ENCODE measurements at places on chromosomes 7 and 10. TPM values are rescaled to one million over a fixed set of nuclear protein-coding genes. Genes with fewer than 3 reads are reported as not detected.
A peak's percentile ranks its signal among the peaks of the same experiment; 100 is the strongest.

GRCh38 chr7:101990811-101991418 lies 173.5 kb downstream of the CUX1 start:
- no peak for DNase-seq

DNA sequence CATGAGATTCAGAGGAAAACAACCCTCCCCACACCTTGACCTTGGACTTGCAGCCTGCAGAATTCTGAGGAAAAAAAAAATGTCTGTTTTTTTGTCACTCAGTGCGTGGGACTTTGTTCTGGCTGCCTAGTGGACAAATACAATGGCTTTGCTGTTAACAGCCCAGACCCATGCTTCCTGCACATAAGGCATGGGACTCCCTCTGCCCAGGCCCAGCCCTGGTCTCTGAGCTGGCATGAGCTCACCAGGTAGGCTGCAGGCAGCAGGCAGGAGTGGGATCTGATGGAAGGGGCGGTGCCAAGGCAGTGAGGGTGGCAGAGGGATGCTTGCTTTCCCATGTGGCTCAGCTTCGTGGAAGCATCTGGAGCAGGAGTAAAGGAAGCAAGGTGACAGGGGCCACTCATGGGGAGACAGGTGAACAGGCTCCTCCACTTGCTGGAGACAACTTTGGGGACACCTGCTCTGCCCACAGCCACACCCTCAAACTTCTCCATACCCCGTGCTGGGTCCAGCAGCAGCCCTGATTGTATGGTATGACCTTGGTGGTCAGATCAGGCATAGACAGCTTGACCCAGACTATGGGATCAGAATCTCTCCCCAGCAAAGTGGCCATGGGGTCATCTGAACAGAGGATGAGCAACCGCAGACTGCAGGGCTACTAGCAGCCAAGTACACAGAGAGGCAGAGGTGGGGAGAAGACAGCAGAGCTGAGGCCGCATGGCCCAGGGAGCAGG lies 27.0 kb downstream of the ANXA8 start:
- no peak for DNase-seq

- peak; percentile 93 for DNase-seq
These were observed 18.3 kb upstream of the HBP1 start for GRCh38 chr7:107150375-107151073.

Gene HOXA9
- total RNA-seq, result 1.0 TPM

DNA sequence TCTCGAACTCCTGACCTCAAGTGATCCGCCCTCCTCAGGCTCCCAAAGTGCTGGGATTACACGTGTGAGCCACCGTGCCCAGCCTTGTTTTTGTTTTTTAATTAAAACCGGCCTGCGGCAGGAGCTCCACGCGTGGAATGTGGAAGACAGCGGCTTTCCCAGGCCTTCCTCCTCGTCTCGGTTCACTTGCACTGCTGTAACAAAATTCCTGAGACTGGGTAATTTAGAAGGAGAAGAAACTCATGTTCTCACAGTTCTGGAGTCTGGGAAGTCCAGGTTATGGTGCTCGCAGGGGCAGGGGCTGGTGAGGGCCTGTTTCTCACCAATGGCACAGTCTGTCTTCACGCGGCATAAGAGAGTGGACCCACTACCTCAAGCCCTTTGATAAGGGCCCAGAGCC lies 14.4 kb upstream of the CRYGN start:
- peak; percentile 19 for DNase-seq

DNA sequence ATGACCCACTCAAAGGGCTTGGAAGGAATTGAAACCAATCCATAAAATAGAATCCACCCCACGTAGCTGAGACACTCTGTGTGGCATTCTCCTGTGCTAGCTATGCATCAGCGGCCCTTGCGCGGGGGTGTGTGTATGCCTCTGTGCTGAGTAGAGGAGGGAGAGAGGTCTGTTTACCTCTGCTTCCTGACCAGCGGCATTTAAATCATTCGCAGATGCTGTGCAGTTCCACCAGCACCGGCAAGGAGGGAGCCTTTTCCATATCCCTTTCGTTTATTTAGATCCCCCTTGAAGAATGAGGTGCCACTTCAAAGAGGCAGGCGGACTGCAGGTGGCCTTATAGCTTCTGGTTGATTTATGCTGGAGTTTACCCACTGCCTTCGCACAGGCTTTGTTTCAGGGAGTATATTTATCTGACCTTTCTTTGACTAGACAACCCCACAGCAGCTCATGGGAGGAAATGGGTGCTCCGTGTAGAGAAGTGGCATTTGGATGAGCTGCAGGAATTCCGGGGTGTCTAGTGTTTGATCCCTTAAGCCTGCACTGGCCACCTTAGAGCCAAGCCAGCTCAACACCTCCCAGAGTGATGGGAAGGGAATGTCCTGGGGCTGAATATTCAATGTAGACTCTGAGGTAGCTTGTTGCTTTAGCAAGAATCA lies 11.4 kb downstream of the C10orf53 start:
- DNase-seq, result no peak

- no peak for DNase-seq
These were observed 420.8 kb downstream of the HGF start for GRCh38 chr7:81349044-81349443.

- no peak for DNase-seq
These were observed 239.7 kb downstream of the WDR37 start for GRCh38 chr10:1295756-1296480.

DNA sequence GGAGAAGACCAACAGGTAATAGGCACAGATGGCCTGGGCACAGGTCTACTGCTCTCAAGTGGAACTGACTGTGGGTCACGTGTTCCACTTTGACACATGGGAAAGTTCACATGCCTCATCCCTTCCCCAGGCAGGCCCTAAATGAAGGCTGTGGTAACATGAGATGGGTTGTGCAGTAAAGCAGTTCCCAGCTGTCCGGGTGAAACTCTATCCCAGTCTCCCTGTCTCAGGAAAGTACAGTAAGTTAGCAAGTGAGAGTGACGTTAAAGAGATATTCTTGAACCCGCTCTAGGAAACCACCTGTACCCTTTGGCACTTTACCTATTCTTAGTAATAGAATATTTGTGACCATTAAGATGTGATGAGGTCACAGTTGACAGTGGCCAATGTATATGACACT lies 343.7 kb upstream of the AOAH start:
- DNase-seq, result no peak

- DNase-seq, result no peak
These were observed 544 bp downstream of the TSPAN33 start for GRCh38 chr7:129144834-129145668.

- DNase-seq, result no peak
These were observed 156.7 kb downstream of the CTNNA3 start for GRCh38 chr10:67539312-67539711.

GRCh38 chr7:117824592-117824991 lies 48.6 kb downstream of the CTTNBP2 start:
- DNase-seq, result no peak

DNA sequence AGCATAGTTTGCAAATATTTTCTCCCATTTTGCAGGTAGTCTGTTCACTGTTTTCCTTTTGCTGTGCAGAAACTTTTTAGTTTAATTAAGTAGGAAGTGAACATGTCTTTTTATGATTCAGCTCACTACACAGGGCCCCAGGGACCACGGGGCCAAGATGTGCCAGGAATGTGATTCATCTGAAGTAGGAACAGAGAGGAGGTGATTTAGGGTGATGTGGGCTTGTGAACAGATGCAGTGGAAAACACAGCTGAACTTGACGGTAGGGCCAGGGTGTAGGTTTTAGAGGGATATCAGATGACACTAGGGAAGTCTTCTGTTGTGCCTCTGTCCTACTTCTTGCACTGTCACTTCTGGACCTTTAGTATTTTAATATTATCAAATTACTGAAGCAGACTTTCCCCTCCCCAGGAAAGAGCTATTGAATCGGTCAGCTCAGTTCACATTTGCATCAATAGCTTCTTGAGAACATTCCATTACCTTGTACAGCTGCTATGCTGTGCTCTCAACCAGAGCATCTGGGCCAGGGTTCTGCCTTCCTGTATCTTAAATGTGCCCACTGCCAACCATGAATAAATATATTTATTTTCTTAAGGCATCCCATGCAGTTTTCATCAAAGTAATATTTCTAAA lies 96.9 kb downstream of the OSBPL3 start:
- DNase-seq, result no peak

DNA sequence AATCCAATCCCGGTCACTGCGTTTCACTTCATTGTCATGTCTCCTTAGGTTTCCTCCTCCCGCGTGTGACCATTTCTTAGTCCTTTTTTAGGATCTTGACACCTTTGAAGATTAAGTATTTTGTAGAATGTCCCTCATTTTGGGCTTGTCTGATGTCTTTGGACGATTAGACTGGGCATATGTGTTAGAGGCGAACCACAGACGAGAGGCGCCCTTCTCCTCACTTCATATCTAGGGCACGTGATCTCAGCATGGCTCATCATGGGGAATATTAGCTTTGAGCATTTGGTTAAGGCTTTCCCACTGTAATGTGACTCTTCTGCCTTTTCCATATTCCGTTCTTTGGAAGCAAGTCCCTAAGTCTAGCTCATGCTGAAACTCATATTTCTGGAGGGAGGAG lies 59.0 kb downstream of the KCNH2 start:
- no peak for DNase-seq

GRCh38 chr10:50552308-50552707 lies 71.4 kb downstream of the SGMS1 start:
- no peak for DNase-seq

Data from omental fat pad (tissue), 4 donors.